ENCODE measurements at places on chromosomes 5 and 9. TPM values are rescaled to one million over a fixed set of nuclear protein-coding genes. Genes with fewer than 3 reads are reported as not detected.

DNA sequence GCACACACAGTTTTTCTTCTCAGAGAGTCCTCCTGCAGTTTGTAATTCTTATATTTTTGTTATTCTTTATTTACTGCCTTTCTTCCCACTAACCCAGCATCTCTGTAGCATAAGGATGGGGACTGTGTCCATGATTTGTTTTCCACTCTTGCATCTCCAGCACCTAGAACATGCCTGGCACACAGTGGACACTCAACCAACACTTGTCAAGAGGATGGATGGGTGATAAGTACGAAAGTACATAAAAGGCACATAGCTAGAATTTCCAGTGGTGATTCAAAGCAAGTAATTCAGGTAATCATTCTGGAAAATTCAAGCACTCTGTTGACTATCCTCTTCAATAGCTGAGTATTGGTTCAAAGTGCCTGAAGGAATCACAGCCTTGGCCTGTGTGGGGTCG, 60.2 kb upstream of the TRIO start:
- no peak for DNase-seq

AQP7 gene
- 113 TPM for total RNA-seq

RELL2 gene
- total RNA-seq = 0.36 TPM

IER5L gene
- total RNA-seq = 4.9 TPM

GRCh38 chr5:142063878-142064331, 44.7 kb upstream of the NDFIP1 start:
- DNase-seq = peak; percentile 79

- no peak for DNase-seq
These were observed 26.6 kb downstream of the DUSP1 start for GRCh38 chr5:172744123-172745104.

GRCh38 chr9:78366827-78367226, 69.9 kb downstream of the PSAT1 start:
- DNase-seq = no peak

DNA sequence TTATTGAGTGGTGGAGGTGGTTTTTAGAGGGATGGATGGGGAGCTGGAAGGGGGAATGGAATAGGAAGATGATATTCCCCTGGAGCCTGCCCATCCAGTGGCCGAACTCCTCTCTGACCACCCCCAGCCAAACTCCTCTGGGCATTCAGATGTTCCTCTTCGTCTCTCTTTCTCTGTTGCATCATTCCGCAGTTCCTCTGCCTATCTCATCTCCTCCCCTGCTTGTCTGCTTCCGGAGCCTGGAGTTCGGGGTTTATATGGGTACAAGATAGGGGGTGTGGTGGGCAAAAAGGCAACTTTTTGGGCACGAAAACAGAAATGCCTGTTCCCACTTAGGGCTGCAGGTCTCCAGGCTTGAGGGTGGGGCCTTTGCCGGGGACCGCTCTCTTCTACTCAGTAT, 12.2 kb upstream of the CDK5RAP2 start:
- DNase-seq = no peak

DNA sequence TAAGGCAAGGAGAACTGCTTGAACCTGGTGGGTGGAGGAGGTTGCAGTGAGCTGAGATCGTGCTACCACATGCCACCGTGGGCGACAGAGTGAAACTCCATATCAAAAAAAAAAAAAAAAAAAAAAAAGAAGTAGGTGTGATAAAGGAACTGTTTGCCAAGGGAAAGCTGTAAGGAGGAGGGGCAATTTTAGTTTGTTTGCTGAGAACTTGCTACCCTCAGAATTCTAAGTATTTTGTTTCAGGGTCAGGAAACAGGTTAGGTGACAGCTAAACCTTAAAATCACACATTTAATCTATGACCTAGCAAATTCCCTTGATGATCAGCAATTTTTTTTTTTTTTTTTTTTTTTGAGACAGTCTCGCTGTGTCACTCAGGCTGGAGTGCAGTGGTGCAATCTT, 7.2 kb upstream of the ARRDC3 start:
- no peak for DNase-seq

- DNase-seq = peak; percentile 74
These were observed 199.4 kb downstream of the ESM1 start for GRCh38 chr5:54785729-54786591.

All from heart left ventricle (tissue), 16 donors.